ENCODE measurements at places on chromosomes 1 and 21.

DNA sequence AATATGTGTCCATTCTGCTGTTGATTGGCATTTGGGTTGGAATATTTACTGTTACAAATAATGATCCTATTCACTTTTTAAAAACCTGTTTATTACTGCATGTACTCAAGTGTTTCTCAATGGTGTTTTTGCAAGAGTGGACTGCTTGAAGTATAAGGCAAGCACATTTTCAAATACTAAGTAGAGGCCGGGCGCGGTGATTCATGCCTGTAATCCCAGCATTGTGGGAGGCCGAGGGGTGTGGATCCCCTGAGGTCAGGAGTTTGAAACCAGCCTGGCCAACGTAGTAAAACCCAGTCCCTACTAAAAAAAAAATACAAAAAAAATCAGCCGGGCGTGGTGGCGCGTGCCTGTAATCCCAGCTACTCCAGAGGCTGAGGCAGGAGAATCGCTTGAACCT, 276.9 kb upstream of the ADGRL4 start:
- DNase-seq = no peak

DNA sequence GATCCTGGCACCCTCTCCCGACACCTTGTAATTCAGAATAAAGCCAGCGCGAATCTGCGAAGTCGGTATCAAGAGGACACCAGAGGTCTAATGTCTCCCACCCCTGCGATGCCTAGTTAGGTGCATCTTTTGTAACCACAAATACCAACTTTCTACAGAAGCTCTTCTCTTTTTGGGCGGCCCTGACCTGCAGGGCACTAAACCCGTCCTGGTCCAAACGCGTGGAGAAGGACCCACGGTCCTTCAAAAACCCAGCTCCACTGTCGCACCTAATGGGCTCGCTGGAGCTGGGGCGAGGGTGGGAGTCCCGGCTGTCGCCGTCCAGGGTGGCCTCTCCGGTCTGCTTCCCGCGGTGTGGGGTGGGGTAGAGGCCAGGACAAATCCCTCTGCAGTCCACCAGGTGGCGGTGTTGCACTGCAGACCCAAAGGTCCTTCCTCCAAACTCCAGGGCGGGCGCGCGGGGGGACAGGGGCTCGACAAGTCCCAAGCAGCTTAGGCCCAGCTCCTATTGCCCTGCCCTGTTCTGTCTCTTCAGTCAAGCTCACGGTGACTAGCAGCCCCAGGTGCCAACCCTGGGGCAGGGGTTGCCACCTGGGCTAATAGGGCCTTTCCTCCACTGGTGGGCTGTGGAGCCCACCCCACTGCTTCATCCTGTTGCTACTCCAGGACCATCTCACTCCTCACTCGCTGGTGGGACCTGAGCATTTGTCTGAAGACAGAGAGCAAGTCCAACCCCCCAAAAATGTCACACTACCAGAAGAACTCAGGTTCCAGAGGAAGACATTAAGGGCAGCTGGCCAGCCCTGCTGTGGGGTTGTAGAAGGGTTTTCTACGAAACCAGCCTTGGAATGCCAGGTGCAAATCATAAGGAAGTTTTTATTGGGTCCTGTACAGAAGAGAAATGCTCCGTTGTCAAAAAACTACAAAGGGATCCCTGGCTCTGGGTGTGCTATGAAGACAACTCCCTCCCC, 2.8 kb downstream of the HES3 start:
- peak; percentile 94 for DNase-seq

DNA sequence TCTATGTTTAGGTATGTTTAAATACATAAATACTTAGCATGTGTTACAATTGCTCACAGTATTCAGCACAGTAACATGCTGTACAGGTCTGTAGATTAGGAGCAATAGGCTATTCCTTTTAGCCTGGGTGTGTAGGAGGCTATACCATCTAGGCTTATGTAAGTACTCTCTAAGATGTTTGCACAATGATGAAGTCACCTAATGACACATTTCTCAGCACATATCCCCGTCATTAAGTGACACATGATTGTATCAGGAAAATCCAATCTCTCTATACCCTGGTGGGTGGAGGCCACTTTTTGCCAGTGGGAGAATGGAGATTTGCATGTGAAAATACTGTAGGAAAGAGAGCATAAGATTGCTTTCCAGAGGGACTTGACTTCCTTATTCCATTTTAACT, 5.5 kb upstream of the TEDDM1 start:
- no peak for DNase-seq

DNA sequence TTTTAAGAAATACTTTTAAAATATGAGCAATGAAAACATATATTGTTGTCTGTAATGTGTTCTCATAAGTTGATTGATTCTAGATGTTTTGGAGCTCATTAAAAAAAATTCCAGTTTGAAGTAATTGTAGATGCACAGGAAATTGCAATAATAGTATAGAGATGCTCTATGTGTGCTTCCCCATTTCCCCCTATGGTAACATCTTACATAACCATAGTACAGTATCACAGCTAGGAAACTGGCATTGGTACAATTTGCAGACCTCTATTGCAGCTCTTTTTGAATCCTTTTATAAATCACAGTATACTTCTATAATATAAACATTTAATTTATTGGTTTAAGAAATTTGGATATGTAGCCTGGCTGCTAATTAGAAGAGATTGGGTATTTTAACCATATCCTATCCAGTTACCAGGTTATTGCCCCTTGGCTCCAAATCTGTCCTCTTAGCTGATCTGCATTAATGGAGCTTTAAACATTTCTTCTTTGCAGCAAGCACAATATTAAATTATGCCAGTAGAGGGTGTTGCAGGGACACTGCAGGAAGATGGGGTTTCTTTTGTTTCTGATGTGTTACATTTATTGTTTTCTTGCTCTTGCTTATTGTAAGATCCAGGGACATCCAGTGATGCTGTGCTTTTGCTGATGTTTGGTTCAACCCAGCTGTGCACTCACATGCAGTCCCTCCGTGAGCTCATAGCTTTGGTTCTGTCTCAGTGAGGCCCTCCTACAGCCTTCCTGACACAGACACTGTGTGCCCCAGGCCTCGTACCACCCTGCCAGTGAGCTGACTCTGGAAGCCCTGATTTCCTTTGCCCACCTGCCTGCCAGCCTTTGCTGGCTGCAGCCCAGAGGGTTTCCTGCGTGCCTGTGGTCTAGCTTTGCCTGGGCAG, 103.3 kb downstream of the RABGAP1L start:
- DNase-seq = peak; percentile 9

DNA sequence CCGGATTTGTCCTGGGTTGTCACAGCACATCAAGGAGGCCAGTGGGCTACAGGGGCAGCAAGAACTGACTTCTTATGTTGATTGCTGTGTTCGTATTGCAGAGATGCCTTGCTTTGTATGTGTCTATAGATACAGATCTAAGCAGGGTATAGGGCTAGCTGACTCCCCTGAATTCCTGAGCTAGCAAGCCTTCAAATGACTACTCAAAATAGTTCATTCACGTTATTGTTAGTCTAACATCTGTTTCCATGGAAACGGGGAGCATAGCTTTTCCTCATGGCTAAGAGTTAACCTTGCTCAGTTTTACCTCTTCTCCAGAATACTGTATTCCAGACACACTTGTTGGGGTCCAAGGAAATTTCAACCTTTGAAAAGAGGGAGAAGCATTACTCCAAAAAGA, 24.1 kb downstream of the TRIM45 start:
- DNase-seq = no peak

- peak; percentile 78 for DNase-seq
Observed at GRCh38 chr1:201137579-201138310, 10.8 kb upstream of the ASCL5 start.

GRCh38 chr1:182634306-182635072, 30.3 kb upstream of the RGS16 start:
- no peak for DNase-seq

DNA sequence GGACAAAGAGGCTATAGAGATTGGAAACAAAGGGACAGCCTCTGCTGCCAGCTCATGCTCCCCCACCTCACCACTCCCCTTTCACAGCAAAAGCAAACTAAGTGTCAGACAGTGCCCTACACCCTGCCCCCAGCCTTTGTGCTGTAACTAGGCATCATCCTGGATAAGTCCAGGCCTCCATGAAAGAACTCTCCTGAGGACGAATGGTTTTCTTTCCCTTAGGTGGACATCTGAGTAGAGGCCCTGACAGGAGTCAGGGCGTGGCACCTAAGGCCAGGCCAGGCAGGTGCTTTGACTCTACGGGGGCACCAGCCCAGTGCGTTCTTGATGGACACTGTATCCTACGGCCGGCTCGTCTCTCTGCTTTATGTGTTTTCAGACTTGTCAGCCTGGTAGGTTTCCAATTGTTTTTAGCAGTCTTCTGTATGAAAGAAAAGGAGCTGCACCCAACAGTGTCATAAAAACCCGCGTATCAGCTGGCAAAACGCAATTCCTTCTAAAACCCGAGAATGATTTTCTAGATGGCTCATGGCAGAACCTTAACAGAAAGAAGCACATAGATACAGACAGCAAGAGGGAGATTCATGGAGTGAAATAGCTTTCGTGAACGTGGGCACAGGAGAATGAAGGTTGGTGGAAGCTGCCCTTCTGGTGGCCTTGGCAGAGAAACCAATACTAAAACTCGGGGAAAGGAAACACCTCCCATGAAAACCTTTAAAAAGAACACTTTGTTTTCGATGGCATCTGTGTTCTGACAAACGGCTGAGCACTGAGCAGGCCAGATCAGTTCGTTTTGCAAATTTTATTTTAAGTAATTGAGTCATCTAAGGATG, 51.7 kb upstream of the AJAP1 start:
- no peak for DNase-seq

GRCh38 chr1:9867408-9868243, 42.4 kb downstream of the CTNNBIP1 start:
- peak; percentile 56 for DNase-seq

GRCh38 chr1:156502894-156503697, 2.5 kb upstream of the MEF2D start:
- peak; percentile 94 for DNase-seq

GRCh38 chr1:223539750-223540149, 125.8 kb downstream of the CAPN8 start:
- DNase-seq = no peak

- no peak for DNase-seq
Observed at GRCh38 chr1:205706601-205707502, 26.5 kb upstream of the SLC45A3 start.

DNA sequence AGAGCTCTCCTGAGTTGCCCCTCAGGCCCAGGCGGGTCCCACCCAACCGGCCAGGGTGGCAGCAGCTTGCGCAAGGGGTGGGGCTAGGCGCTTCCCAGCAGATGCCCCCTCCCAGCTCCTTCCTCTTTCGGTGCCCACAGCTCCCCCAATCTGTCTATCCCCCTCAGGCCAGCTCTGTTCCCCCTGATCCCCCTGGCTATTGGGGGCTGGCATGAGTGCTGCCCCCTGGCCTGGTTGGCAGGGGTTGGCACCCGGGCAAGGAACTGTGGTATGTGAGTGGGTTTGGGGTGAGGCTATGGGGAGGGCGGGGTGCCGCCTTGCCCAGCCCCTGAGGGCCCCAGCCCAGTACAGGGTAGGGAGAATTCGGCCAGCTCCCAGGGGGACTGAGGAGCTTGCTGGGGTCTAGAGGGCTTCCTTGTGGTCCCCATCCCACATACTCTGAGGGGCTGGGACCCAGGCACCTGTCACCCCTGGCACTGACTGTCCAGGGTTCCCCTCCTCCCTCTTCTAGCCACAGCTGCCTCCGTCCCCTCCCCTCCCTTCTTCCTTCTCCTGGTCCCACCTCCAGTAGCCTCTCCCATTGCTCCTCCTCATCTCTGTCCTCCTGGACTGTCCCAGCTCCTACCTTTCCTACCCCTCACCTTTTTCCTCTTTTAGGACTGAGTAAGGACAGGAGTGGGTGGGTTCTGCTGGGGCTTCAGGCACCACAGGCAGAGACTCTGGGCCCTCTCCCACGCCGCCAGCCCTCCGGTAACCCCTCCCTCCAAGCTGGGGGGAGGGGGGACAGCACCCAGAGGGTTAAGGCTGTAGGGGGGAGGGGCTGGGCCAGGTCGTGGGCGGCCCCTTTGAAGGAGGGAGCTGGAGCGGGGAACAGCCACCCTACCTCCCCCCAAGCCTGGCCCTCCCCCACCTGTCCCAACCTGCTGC, 5.7 kb downstream of the ZBTB7B start:
- DNase-seq = no peak

GRCh38 chr1:167064621-167065020, 25.6 kb downstream of the GPA33 start:
- no peak for DNase-seq

- peak; percentile 87 for DNase-seq
Observed at GRCh38 chr1:2088458-2088857, 38.2 kb downstream of the PRKCZ start.

DNA sequence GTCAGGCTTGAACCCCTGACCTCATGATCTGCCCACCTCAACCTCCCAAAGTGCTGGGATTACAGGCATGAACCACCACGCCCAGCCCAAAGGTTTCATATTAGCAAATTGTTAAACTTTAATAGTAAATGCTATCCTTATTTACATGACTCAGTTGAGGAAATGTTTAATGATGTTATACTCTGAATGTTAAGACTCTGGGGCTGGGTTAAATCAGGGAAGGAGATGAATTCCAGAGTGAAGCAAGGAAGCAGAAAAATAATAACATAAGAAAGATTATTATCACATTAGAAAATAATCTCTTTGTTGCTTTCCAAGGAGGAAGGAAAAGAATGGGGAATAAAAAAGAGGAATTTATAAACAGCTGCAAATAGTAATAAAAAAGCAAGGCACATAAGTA, 105.3 kb downstream of the PTGS2 start:
- no peak for DNase-seq

GRCh38 chr1:206100226-206100815, 16.9 kb downstream of the AVPR1B start:
- no peak for DNase-seq

GRCh38 chr1:155044812-155045657, 6.1 kb upstream of the ADAM15 start:
- peak; percentile 90 for DNase-seq

- no peak for DNase-seq
Observed at GRCh38 chr1:212421165-212421564, 6.5 kb upstream of the PACC1 start.

GRCh38 chr1:147076442-147076841, 95.8 kb downstream of the PRKAB2 start:
- DNase-seq = no peak

DNA sequence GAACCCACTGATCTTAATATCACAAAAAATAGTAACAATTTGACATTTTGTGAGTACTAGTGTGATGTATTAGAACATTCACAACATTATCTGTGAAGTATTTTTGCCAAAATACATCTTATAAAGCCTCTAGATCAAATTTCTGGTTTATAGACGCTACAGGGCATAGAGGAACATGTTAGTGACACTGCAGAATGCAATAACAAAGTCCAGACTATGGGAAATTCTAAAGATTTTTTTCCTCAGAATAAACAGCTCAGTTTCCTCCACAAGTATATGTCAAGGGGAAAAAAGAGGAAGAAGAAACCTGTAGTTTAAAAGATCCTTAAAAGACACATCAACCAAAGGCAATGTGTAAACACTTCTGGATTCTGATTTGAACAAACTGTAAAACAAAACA, 26.4 kb upstream of the MROH9 start:
- DNase-seq = no peak

- DNase-seq = no peak
Observed at GRCh38 chr1:115632251-115633026, 9.3 kb upstream of the VANGL1 start.

- no peak for DNase-seq
Observed at GRCh38 chr1:19484798-19485361, 459 bp downstream of the CAPZB start.
